ENCODE measurements at places on chromosomes 12 and 14.

DNA sequence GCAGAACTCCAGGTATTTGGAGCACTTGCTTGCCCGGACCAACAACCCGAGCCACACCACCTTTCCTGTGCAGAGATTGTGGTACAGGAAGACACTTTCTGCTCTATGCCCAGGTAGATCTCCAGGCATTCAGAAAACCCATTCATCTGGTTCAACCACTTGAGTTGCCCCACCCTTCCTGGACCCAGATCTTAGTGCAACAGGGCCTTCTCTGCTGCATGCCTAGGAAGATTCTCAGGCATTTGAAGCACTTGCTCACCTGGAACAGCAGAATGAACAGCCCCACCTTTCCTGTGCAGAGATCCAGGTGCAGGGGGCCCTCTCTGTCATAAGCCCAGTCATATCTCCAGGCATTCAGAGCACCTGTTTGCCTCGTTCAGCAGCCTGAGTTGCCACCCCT is 412.8 kb upstream of the MGAT4C start:
- no peak for DNase-seq

DNA sequence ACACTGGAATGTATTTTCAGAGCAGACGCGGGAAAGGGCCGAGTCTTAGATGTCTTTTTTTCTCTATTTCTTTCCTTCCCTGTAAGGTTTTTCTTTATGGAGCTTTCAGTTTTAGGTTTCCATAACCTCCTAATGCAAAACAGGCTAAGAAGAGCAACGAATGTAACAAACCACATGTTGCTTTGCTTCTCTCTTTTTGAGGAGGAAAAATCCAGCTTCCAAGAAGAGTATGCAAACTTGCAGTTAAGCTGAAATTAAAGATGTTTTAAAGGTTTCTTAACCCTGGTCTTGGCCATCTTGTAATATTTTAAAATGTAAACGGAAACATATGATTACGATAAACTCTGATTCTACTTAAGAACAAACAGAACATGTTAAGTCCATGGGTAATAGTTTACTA is 86.9 kb downstream of the PRICKLE1 start:
- DNase-seq: no peak

DNA sequence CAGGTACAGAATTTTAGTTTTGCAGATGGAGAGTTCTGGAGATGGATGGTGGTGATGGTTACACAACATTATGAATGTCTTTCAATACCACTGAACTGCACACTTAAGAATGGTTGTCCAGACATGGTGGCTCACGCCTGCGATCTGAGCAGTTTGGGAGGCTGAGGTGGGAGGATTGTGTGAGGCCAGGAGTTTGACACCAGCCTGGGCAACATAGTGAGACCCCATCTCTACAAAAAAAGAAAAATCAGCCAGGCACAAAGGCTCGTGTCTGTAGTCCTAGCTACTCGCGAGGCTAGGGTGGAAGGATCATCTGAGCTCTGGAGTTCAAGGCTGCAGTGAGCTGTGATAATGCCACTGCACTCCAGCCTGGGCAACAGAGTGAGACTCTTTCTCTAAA is 8.1 kb upstream of the USP30 start:
- no peak for DNase-seq

- DNase-seq: no peak
These were observed 9.9 kb downstream of the HNF1A start for GRCh38 chr12:120988234-120988633.

DNA sequence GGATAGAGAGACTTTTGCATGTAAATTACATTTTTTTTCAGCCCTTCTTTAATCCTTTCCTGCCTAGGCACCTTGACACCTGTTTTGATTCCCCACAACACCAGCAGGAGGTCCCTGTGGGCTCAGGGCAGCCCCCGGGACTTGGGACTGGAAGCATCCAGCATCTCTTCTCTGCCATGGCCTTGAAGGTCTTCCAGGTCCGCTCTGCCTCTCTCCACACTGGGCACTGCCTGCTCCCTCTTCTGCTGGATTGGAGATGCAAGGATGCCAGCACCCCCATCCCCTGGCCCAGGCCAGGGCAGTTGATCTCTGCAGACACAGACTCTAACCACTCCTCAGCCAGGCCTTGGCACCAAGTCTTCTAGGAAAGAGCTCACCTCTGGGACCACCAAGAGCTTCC is 134.5 kb upstream of the C14orf180 start:
- no peak for DNase-seq

DNA sequence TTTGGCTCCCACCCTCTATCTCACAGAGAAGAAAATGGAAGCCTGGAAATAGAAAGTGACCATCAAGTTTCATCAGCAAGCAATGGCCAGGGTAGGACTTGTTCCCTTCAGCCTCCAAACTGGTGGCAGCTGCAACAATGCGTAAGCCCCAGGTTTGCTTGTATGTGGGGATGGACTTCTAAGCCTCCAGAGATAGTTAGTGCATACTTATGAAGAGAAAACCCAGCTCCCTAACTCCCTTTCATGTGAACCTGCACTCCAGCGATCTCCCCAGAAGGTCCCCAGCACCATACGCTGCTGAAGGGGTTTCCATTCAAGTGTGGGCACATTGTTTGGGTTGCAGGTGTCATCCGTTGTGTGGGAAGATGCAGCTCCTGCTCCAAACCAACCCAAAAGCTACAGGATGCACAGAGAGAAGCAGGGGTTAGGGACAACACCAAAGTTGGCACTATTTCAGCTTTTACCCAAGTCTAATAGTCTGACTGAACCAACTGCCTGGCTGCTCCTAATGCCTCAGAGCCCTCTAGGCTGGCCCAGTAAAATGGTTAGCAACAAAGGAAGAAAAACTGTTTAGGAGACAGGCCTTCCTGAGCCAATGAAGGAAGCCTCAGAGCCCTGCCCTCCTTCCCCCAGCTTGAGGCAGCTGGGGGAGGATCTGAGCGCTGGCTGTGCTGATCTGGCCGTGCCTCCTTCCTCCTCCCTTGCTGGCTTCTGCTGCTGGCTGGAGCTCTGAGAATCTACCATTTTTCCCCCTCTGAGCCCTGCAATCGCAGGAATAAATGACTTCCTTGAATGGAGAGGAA is 12.3 kb downstream of the ZFP36L1 start:
- no peak for DNase-seq

GRCh38 chr12:28456934-28457710 is 266.9 kb downstream of the CCDC91 start:
- DNase-seq: no peak

GRCh38 chr14:99510556-99511139 is 29.4 kb downstream of the CCNK start:
- no peak for DNase-seq

DNA sequence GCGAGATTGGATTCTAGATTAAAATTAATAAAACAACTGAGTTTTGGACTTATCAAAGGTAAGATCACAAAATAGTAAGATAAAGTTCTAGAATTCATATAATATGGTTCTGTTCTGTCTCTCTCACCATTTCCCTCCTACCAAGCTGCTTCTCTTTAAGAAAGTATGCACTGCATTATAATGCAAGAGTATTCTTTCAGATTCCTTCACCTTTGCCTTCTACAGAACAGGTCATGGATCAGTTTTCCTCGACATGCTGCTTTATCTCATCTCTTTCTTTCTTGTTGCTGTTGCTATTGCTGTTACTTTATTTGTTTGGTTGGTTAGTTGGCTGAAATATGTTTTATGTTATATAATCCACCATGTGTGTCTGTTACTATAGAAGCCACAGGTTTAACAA is 357.0 kb downstream of the NAV3 start:
- no peak for DNase-seq

- no peak for DNase-seq
These were observed 2.2 kb downstream of the ZC3H10 start for GRCh38 chr12:56120158-56120846.

- no peak for DNase-seq
These were observed 83.5 kb upstream of the OVCH1 start for GRCh38 chr12:29580971-29581370.

GRCh38 chr14:99884834-99885648 is 91.8 kb downstream of the EML1 start:
- peak; percentile 54 for DNase-seq

- DNase-seq: no peak
These were observed 17.4 kb upstream of the SALL2 start for GRCh38 chr14:21543521-21543960.

DNA sequence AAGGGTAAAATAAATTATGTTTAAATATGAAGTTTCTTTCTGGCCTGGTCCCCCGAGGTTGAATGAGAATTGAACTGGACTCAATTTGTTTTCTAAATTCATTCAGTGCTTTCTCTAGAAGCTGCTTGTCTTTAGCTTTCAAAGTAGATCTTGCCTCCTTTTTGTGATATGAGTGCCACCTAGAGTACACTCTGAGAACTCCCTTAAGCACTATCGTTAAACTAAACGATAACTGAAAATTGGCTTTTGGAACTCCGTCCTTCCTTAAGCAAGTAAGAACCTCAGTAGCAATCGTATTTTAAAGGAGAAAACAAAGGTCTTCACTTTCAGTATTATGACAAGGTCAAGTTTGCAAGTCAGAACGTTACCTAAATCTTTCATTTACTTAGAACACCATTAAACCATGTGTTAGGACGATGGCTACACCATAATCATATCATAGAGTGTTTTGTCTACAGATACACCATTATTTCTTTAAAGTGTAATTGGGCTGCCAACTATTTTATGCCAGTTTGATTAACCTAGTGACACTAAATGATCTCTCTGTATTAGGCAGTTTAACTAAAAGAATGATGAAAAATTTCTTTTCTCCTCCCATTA is 364.8 kb downstream of the SNAPC1 start:
- DNase-seq: peak; percentile 38

DNA sequence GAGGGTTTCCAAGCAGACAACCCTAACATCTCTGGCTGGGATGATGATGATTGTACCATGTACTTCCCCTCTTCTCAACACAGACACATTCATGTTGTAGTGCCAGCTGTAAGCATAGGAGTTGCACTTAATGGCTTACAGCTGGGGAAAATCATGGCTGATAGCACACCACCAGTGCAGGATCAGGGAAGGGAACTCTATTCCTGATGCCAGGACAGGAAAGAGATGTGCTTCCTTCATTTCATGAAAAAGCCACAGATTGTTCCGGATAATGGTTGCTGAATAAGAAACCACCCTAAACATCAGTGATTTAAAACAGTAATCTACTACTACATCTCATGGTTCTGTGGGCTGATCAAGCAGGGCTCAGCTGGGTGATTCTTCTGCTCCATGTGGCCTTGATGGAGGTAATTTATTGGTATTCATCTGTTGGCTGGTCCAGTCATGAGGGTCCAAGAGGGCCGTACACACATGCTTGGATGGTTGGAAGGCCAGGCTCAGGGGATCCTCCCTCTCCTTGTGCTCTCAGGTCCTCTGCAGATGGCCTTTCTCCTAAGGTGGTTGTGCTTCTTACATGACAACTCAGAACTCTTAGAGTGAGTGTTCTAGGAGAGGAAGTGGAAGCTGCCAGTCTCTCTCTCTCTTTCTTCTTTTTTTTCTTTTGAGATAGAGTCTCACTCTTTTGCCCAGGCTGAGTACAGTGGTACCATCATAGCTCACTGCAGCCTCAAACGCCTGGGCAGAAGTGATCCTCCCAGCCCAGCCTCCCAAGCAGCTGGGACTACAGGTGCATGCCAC is 16.5 kb downstream of the TRAF3 start:
- no peak for DNase-seq

DNA sequence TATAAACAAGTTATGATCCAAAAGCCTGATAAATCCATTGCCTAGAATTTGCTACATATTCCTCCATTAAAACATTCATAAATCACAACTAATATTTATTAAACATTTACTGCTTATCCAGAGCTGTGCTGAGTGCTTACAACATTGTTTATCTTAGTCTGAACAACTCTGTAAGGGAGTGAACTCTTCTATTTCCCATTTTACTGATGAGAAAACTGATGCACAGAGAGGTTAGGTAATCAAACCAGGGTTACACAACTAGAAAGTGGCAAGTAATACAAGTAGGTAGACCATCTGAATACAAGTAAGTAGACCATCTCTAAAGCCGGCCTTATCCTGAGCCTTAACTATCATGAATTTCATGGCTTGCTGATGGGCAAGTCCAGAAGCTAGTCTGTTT is 39.5 kb downstream of the WASHC3 start:
- DNase-seq: no peak

DNA sequence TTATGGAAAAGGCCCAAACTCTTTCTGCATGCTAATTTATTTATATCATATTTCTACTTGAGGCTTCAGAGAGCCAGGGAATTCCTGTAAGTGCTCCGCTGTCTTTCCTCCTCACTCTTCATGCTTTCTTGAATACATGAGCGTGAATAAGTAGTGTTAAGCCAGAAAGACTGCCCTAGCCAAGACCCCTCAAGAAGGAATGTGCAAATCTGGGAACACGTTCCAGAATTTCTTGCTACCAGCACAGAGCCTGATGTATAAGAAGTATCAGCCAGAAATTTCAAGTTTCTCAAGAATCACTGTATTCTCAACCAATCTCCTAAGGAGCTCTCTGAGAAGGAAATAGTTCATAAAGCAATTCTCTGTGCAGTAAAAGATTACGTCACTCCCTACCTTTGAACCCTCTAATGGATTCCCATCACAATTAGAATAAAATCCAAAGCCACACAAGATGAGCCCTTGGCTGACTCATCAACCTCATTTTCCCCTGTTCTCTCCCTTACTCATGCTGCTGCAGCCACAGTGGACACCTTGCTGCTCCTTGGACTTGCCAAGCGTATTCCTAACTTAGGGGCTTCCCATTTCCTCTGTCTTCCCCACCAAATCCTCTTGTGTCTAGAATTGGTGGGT is 6.9 kb upstream of the TSPAN8 start:
- no peak for DNase-seq

DNA sequence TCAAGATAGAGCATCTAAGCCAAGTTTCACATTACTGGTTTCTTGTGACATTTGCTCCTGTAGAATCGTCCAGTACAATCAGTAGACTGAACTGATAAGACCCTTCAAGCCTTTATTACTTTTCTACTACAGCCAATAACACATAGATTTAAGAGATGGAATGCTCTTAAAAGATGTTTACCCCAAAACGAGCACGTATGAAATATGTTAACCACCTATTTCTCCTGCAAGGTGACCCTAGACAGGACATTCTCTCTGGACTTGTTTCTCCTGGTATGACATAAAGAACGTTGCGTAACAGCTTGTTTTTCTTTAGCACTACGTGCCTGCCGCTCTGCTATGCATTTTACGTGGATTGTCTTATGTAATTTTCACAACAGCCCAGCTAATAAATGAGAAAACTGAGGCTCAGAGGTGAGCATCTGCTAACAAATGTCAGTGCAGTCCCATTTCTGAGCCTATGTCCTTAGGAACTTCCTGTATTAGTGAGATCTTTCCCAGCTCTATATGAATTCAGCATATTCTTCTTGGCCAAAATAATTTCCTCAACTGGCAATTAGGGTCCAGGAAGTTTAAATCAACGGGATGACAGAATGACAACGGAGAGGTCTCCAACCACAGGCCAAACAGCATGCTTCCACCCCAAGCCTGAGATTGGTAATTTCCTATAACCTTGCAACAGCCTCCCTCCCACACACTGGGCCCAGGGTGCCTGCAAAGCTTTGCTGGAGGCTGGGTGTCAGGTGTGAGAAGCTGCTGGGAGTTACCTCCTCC is 3.7 kb downstream of the NFKBIA start:
- peak; percentile 51 for DNase-seq
